ENCODE measurements at places on chromosomes 7 and 10.
A peak's percentile ranks its signal among the peaks of the same experiment; 100 is the strongest.

GRCh38 chr10:70598857-70599295 is 3.7 kb downstream of the PRF1 start:
- DNase-seq, result no peak

GRCh38 chr7:139431459-139431858 is 52.0 kb downstream of the KLRG2 start:
- no peak for DNase-seq

DNA sequence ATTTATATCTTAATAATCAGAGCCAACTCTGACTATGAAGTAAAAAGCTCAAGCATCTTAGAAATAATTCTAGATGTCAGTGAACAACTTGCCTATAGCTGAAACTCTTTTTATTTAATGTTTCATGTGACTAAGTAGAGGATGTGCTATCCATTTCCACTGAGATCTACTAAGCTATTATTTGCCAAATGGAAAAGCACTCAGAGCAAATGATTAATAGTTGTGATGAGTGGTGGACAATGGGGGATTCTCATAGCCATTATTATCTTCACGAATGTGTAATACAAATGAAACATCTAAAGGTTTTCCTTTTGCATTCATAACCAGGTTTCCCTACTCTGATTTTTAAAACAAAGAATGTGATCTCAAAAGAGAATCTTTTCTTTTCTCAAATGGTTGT is 126.6 kb upstream of the GNAI1 start:
- DNase-seq, result no peak

GRCh38 chr7:29620556-29620930 is 56.9 kb downstream of the PRR15 start:
- DNase-seq, result no peak

GRCh38 chr7:73721377-73721817 is 1.9 kb upstream of the STX1A start:
- peak; percentile 95 for DNase-seq

DNA sequence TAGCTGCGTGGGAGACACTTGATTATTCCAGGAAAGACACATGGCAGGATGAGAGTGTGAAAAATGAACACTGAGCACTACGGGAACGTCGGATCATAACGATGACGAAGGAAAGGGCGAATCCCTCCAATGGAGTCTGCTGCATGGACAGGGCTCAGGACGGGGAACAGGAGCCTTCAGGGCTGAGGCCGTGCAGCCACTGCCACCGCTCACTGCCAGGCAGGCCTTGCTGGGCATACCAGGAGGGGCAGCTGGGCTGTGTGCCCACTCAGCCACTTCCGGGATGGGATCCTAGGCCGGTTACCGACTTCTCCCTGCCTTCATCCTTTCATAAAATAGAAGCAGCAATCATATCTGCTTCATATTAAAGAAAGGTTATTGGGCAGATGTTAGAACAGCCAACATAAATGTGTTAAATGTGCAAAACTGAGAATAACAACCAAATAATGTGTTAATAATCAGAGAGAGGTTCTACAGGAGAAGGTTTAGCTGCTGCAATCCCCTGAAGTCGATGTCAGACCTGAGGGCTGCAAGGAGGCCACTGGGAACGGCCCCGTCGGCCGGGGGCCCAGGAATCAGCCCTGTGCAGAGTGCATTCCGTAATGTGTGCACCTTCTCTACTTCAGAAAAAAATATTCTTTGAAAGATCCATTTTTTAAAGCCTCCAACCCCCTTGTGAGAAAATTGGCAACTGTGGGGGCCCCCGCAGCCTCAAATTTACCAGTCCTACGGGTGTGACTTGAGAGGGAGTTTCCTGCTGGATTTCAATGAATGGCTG is 63.6 kb downstream of the ADARB2 start:
- DNase-seq, result no peak

- peak; percentile 62 for DNase-seq
Observed at GRCh38 chr7:73623798-73624668, at the start of gene MLXIPL. MLXIPL (minus strand) TSS chr7:73624522; CDS start chr7:73624492, 30 bp downstream.

DNA sequence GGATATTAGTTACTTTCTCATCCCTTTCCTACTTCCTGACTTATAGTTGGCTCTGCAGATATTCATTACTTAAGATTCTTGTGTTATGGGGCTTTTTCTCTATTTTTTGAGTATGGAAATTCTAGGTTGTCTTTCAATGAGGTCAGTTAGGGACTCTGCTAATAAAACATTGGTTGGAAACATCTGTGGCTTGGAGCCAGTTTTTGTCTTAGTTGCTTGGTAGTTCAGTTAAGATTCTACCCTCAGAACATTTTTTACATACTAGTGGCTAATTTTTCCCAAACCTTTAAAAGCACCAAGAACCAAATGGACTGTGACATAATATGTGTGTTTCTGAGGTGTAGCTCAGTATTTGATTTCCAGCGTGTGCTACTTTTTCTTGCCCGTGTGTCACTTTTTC is 305.6 kb upstream of the FZD1 start:
- DNase-seq, result peak; percentile 55

DNA sequence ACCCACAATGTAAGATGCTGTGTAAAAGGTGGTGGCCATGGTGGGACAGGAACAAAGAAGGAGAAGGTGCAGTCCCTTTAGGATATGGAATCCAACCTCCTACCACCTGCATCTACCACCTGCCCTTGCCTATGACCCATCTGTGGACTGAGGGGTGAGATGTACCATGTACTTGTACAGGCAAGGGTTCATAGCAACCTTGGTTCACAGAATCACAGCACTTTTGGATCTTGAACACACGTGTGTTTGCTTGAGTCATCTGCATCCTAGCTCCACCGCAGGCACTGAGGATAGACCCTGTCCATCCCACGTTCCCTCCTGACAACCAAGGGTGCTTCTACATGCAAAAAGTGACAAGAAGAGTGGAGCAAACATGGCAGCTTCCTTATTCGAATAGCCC is 162.3 kb downstream of the GFRA1 start:
- DNase-seq, result no peak

- no peak for DNase-seq
Observed at GRCh38 chr10:1316809-1317143, 260.6 kb downstream of the WDR37 start.

DNA sequence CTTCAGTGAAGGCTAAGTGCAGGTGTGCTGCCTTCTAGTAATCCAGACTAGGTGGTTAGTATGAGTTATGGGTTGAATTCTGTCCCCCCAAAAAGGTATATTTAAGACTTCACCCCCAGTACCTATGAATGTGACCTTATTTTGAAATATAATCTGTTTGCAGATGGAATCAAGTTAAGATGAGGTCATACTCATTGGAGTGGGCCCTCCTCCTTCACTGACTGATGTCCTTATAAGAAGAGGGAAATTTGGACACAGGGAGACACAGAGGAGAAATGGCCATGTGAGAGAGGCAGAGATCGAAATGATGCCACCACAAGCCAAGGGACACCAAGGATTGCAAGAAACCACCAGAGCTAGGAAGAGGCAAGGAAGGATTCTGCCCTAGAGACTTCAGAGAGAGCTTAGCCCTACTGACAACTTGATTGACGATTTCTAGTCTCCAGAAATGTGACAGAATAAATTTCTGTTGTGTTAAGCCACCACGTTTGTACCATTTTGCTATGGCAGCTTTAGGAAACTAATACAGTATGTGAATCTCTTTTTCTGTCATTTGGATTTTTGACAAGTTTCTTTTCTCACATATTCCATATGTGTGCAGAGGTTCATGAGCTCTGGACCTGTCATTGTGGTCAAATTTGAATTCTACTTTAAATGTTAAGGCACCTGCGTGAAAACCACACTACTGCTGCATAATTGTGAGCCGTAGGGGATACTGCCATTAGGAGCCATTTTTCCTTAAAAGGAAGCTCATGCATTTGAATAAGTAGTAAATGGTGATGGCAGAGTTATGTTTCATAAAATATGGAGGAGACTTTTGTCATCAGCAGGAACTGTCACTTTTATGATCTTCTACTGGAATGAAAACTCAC is 2.6 kb upstream of the RPA3 start:
- DNase-seq, result peak; percentile 27

- no peak for DNase-seq
Observed at GRCh38 chr7:78323118-78323517, 524.5 kb downstream of the PHTF2 start.

DNA sequence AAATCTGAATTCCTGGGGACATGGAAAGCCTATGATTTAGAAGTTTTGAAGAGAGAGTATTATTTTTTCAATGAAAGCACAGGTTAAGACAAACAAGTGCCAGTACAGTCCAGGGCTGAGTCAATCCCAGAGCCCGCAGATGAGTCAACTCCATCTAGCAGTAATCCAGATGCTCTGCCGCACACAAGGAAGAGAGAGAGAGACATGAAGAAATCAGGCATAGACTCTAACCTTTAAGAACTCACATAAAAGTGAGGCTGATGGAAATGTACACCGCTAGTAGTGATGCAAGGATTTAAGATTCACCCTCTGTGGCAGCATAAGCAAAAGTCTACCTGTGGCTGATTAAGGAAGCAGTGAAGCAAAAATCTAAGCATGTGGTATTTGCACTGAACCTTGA is 651.5 kb downstream of the TNS3 start:
- no peak for DNase-seq

DNA sequence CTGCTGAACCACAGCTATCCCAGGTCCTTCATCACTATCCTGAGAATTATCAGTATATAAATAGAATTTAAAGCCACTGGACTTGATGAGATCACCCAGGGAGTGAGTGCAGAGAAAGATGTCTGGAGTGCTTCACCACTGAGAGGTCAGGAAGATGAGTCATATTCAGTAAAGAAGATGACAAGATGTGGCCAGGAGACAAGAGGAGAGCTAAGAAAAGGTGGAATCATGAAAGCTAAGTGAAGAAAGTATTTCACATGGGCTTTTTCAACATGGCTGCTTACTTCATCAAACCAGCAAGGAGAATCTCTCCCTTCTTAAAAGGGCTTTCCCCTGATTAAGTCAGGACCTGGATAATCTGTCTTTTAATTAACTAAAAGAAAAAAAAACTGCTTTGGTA is 9.1 kb upstream of the PRKAR2B start:
- no peak for DNase-seq

- no peak for DNase-seq
Observed at GRCh38 chr7:18828994-18829857, 288.2 kb downstream of the TWIST1 start.

DNA sequence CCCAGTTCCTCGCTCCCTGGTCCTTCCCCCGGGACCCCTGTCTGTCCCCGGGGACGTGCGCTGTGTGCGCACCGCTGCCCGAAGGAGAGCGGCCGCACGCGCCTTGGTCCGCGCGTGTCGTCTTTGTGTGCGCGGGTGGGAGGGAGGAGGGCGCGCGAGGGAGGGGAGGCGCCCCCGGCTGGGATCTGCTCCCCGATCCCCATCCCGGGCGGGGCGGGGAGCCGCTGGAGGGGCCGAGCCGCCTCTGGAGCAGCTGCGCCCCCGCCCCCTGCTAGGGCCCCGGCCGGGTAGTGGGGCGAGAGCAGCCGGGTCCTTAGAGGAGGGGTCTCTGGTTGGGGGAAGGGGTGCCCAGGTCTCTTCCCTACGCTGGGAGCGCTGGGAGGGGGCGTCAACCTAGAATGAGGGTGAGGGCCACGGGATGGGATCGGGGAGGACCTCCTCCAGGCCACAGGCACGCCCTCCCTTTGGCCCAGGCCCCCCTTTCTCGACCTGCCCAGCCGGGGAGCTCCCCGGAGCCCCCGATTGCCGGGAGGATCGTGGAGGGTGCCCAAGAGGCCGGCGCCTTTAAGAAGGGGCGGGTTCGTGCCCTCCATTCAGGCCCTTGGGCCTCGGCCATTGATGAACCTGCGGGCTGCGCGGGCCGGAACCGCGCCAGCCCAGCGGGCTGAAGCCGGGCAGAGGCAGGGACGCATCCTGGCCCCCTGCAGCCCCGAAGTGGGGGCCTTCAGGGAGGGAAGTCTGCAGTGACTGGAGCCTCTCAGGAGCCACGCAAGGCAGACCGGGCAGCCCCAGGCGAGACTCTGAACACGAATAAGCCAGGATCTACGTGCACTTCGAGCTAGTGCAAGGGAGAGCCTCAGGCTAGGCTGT is 678 bp downstream of the SH2B2 start:
- DNase-seq, result no peak

GRCh38 chr7:1323178-1324027 is 90.7 kb downstream of the UNCX start:
- no peak for DNase-seq

- DNase-seq, result no peak
Observed at GRCh38 chr10:11322698-11323097, 288.8 kb downstream of the USP6NL start.

GRCh38 chr10:1519391-1519790 is 217.9 kb downstream of the ADARB2 start:
- DNase-seq, result no peak

- no peak for DNase-seq
Observed at GRCh38 chr10:30805061-30805460, 175.5 kb upstream of the LYZL2 start.

DNA sequence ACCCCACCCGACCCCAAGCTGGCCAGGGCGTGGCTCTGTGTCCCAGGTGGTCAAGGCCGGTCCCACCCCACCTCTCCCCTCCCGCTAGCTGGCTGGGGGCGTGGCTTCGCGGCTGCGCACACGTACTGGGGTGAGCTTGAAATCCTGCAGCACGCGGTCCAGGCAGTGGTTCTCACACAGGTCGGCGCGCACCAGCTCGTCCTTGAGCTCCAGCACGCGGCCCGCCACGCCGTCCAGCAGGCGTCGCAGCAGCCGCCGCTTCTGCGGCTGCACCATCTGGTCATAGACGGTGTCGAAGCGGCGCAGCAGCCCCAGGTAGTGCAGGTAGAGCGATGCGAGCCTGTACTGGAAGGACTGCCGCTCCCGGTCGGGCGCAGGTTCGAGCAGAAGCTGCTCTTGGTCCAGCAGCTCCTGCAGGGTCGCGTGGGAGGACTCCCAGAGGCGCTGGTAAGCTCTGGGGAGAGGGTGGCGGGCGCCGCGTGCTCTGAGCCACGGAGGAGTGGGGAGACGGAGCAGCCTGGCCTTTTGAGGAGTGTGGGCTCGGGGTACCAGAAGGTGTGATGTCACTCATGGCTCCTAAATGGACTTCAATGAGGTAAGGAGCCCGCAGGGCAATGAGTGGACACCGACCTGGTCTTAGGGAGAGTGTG is 5.8 kb downstream of the H2BK1 start:
- no peak for DNase-seq

DNA sequence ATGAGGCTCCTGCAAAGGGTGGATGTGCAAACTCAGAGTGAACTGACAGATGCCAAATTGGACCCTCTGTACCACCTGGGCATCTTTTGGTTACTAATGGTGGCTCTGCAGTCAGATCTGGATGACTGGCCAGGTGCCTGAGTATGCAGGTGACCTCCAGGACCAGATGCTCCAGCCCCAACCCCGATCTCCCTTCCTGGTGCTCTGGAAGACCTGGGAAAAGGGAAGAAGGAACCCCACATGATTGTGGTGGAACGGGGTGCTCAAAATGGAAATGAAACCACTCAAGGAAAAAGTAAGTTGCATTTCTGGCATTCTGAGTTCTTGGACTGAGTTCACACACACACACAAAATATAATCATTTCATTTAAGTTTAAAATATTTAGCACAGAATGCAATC is 9.8 kb upstream of the AEBP1 start:
- DNase-seq, result no peak
